Activated T-helper 1 cell treated with Interleukin-2 at 50 U/mL for 16 hours (primary cell): ENCODE measurements at places on chromosomes 2 and 18.
A peak's percentile ranks its signal among the peaks of the same experiment; 100 is the strongest.

DNA sequence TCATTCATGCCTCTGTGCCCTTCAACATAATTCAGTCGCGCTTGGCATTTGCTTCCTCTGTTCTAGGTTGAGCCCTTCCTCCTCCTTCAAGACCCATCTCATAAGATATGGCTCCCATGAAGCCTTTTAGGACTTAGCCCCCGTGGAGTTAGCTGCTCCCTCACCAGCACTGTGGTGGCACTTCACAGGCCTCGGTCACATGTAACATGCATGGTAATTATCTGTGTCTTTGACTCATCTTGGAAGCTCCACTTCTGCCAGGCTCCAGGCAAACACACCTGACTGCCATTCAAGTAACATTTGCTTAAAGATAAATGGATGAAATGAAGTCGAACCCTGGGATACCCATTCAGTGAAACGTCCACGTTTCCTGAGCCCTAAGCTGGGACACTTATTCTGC, 484.7 kb downstream of the EIPR1 start:
- no peak for DNase-seq

- DNase-seq = no peak
Measured at GRCh38 chr18:27826101-27826500, 350.8 kb downstream of the CDH2 start.

DNA sequence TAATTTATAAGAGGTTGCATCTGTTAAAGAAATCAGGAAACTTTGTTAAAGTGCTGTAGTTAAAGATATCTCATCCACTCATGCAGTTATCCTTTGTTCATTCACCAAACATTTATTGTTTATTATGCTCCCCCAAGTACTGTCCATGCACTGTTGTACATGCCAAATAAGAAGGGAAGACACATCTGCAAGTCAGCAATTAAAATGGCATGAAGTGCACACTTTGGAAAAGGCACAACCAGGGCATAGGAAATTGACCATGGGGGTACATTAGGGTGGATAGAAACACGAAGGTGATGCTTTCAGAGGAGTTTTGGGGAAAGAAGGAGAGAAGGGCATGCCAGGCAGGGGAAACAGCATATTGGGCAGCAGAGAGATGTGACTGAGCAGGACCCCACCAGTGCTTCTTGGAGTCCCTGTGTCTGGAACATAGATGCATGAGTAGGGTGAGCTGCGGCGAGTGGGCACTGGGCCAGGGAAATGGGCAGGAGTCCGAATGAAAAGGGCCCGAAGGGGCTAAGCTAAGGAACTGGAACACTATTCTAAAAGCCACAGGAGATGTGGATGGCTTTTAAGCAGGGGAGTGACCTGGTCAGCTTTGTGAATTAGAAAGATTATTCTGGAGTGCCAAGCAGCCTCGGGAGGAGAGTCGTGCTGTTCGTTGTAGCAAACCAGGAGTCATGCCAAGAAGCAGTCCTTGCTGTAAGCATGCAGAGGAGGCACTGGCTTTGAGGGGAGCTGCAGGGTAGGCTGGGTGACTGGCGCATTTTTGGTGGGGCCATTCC, 316.3 kb downstream of the AGPS start:
- DNase-seq = no peak

DNA sequence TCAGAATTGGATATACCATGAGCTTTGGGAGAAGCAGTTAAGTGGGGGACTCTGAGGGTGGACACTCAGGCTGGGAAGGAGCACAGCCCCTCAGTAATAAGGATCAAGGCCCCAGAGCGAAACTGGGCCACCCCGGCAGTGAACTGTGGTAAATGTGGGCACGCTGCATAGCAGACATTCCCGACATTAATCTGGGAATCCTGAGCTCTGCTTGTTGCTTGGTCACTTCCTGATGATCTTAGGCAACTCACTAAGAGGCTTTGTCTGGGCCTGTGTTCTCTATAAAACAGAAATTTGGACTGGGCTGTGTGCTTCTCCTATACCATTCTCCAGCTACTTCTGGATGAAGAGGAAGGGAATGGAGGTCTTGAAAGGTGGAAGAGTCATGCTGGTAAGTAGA, 4.8 kb downstream of the TGFBRAP1 start:
- DNase-seq = no peak

GRCh38 chr2:126696644-126697520, 40.9 kb downstream of the GYPC start:
- no peak for DNase-seq

DNA sequence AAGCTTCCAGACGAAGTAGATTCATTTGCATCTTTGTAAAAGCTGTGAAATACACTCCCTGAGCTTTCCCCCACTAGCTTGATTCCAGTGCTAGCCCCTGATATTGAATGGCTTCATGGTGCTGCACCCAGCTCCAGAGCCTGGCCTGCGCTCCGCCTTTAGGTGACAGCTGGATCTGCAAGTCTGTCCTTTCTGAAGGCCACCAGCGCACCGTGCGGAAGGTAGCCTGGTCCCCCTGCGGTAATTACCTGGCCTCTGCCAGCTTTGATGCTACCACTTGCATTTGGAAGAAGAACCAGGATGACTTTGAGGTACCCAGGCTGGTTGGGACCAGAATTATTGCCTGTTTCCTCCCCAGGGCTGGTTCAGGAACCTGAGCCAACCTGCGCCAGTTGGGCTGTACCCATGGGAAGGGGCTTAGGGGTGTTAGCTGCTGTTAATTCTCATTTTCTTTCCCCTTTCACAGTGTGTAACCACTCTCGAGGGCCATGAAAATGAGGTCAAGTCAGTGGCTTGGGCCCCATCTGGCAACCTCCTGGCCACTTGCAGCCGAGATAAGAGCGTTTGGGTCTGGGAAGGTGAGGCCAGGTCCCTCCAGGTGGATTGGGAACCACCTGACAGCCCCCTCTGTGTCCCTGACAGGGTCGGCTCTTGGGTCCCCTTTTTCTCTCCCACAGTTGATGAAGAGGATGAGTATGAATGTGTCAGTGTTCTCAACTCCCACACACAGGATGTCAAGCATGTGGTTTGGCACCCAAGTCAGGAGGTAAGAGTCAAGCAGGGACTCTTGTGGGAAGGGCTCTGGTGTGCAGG, 1.3 kb downstream of the CIAO1 start:
- DNase-seq = peak; percentile 13

DNA sequence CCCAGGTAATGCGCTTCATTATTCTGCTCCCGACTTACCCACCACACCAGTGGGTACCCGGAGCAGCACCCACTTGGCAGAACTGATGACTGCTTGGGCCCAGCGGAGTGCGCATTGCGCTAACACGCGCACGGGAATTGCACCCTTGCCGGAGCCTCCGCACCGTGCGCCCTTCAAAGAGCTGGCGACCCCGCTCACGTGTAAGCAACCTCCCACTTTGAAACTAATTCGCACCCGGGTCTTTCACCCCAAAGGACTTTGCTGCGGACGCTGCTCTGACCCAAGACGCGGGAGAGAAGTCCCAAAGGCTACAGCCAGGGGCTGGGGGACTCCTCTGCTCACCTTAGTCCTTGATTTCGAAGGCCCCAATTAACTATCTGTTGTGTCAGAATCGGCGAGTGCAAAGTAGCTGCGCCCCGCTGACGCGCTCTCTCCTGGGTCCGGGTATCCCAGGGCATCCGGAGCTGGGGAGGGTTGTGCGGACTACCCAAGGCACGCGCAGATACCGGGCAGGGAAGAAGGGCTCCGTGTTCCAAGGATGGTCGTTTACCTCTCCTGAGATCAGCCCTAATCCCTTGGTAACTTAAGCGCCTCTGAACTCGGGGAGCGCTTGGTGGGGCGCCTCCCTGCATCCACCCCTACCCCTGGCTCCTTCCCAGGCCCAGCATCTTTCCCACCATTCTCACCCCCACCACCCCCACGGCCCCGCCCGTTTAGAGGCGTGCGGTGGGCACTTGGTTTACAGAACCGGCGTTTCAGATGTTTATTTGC, 13.1 kb upstream of the SATB2 start:
- DNase-seq = no peak

DNA sequence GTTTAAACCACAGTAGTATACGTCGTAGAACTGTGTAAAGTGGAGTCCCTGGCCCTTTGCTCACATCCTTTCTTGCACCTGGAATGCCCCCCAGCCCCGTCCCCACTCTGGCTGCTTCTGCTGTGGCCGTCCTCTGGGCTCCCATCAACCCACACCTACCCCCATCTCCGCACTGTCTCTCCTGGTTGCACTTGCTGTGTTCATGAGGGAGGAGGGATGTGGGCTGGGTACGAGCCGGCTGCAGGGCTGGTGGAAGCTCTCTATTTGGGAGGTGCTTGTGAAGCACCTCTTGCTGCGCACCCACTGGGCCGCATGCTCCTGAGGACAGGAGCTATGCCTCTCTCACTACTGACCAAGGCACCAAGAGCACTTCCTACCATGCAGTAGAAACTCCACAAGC, 5.1 kb downstream of the OR6B3 start:
- no peak for DNase-seq

- DNase-seq = no peak
Measured at GRCh38 chr2:12730265-12730664, 13.5 kb downstream of the TRIB2 start.

GRCh38 chr18:5891184-5891853, 4.0 kb downstream of the TMEM200C start:
- DNase-seq = no peak

DNA sequence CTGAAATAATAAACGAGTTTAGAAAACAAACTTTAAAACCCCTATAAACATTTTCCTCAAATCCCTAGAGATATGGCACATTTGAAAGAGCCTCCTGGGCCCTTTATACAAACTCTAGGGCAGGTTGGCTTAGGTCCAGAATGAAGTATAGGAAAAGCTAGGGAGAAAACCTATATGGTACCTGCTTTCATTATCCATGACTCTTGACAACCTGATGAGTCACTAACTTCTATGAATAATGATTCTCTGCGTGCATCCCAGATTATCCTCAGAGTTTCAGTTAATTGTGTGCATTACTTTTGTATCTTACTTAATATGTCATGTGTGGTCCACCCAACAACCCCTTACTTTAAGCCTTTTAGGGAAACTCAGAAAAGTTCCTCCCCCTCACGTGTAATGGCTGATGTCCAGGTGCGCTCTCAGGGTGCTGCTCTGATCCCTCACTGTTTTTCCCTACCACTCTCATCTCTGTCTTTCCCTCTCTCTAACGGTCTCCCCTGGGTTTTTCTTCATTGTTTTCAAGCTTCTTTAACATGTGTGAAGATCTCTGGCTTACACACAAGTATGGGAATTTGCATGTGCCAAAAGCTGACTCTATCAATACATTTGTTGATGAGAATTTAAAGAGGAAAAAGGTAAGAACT, 78.5 kb downstream of the LRP1B start:
- DNase-seq = no peak

DNA sequence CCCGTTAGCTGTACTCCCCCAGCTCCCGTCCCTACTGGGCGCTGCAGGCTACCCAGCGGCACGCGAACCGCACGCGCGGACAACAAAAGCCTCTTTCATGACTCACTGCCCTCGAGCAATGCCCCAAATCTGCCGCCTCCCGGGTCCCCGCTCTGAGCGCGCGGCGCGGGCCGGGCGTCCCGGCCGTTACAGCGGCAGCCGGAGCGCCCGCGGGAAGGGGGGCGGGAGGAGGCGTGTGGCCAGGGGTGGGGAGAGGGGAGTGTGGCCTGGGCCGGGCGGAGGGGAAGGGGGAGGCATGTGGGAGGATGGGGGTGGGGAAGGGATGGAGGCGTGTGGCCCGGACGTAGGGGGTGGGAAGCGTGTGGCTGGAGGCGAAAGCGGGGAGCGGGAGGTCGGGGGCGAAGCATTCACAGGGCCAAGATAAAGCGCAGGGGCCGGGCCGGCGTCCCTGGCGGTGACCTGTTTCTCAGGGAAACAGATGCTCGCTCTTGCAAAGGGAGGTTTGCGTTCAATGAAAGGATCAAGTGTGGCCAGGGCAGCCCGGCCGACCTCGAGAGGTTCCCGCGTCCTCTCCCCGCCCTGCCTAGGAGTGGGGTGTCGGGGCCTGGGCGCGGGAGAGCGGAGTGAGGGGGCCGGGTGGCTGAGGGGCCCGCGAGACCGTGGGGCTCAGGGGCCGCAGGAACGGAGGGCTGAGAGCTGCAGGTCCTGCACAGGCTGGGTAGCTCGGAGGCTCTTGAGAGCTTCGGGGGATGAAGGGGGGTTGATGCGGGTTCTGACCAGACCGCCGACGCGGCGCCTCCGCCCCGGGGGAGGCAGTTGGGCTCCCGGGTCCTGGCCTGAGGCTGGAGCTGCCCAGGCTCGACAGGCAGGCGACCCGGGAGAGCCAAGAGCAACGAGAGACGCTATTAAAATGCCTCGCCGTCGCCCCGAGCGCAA, 3.5 kb upstream of the NEUROD1 start:
- DNase-seq = no peak

GRCh38 chr2:102736110-102736409, 25.8 kb upstream of the TMEM182 start:
- no peak for DNase-seq

GRCh38 chr2:40251137-40251536, 200.8 kb downstream of the SLC8A1 start:
- no peak for DNase-seq

DNA sequence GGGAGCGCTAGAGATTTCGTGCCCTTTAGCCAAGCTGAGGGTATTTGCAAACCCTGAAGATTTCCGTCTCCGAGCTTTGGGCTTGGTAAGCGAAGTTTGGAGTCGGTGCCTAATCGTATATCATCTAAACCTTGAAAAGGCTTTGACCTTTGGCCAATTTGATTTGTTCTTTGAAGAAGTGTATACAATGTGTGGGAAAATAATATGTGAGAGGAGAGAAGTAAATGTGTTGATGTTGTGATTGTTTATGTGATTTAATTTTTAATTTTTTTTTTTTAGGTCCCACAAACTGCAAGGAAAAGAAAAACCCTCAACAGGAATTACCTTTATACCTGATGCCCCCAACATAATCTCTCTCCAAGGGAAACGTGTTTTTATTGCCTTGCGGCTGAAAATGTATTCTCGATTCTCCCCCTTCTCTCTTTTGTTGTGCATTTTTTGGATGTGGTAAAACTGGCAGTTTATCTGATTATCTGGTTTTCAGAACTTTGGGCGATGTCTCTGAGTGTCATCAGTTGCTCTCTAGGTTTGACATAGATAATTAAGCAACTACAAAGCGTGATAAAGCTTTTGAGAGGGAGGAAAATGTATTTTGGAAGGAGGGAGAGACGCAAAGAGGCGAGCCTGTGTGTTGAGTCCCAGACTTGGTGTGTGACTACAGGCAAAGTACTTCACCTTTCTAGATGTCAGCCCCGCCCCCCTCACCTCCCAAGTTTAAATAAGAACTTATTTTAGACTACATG, 912 bp upstream of the FBXO11 start:
- DNase-seq = peak; percentile 3

DNA sequence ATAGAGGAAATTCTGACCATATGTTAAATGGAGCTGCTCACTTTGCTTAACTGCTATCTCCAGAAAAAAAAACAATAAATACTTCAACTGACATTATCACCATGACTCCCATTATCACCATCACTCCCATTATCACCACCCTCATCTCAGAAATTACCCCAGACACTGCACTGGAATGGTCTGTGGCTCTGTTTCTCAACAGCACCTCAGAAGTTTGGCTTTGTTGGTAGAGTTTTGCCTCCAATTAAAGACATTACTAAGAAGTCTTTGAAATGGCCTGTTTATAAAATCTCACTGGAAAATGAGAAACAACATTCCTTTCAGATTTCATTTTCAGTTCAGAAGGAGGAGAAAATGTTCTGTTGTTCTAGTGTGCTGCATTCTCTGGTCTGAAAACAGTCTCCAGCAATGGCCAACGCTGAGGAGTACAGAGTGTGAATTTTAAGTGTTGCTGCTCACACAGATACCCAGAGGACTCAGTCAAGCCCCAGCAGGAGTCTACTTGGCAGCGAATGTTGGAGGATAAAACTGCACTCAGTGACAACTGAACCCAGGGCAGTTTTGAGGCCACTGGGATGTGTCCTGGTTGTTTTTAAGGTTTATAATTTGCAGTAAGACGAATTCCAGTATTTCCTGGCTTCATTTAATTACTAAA, 364.5 kb upstream of the CDH2 start:
- DNase-seq = no peak
